8988T (cell line): ENCODE measurements at places on chromosomes 7 and 10.

- no peak for DNase-seq
Measured at GRCh38 chr10:13949844-13950542, 363.2 kb downstream of the PRPF18 start.

GRCh38 chr7:141949451-141949850, 2.7 kb upstream of the CLEC5A start:
- DNase-seq = no peak

DNA sequence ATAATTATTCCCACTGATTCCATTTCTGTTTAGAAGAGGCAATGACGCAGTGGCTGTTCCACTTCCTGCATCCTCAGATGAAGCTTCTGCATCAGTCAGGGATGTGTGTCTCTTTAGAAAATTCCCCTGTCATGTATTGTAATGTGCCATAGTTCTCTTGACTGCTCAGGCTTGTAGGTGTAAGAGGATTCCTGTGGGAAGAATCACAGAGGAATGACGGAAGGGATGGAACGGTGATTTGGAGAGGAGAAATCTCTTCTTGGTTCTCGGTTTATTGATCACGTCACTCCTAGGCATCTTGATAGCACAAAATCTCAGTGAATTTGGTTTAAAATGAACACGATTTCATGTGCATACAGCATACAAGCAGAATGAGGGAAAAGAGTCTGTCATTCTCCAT, 69.8 kb upstream of the PRKCQ start:
- no peak for DNase-seq

GRCh38 chr10:105017116-105017515, 376.0 kb downstream of the SORCS3 start:
- DNase-seq = no peak

DNA sequence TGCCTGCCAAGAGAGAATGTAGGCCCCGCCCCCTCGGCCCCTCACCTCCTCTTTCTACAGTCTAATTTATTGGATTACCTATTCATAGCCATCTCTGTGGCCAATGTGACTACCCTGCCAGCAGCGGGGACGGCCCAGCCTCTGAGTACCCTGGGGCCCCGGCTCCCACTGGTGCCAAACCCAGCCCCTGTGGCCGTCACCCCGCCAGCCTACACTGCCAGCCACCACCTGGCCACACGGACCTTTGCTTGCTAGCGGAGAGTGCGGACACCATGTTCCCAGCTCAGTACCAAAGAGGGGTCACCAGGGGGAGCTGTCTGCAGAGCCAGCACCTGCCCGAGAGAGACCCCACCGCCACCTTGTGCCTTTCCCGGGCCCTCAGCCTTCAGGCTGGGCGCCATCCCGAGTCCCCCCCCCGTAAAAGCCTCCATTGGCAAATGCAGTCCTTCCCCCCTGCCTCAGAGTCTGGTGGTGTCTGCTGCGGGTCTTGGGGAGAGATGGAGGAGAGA, 511.1 kb downstream of the ZNF37A start:
- no peak for DNase-seq

DNA sequence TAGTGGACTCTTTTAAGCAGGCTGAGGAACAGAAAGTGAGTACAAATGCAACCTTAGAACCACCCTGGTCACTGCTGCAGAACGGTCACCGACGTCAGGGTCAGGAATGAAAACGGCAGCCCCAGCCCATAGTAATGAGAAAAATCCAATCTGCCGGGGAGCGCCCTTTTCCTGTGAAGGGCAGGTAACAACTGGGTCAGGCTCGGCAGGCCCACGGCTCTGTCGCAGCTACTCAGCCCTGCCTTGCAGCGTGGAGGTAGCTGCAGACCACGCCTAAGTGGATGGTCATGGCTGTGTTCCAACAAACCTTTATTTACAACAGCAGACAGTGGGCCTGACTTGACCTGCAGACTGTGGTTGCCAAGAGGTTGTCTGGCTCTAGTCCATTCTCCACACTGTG, 563.2 kb downstream of the DNAJB6 start:
- DNase-seq = no peak
